T-helper 17 cell (primary cell): ENCODE measurements at places on chromosomes 11 and 22. TPM values are rescaled to one million over a fixed set of nuclear protein-coding genes. Genes with fewer than 3 reads are reported as not detected.

Gene SLC25A45
- total RNA-seq: 61.6 TPM

DNA sequence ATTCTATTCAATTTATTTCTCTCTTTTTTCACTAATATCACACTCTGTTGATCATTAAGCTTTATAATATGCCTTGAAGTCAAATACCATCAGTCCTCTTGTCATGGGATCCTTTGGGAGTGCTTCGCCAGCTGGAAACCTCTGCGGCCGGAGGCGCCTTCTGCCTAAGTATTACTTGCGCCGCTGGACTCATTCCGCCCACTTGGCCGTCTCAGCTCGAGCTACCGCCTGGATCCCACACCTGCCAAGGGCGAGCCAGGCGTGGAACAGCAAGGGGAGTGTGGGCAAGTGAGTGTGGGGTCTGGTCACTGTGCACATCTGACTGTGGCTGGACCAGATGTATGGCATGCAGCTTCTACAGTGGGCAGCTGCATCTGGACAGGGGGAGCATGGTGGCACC is 9.1 kb upstream of the MAP6 start:
- no peak for DNase-seq

DNA sequence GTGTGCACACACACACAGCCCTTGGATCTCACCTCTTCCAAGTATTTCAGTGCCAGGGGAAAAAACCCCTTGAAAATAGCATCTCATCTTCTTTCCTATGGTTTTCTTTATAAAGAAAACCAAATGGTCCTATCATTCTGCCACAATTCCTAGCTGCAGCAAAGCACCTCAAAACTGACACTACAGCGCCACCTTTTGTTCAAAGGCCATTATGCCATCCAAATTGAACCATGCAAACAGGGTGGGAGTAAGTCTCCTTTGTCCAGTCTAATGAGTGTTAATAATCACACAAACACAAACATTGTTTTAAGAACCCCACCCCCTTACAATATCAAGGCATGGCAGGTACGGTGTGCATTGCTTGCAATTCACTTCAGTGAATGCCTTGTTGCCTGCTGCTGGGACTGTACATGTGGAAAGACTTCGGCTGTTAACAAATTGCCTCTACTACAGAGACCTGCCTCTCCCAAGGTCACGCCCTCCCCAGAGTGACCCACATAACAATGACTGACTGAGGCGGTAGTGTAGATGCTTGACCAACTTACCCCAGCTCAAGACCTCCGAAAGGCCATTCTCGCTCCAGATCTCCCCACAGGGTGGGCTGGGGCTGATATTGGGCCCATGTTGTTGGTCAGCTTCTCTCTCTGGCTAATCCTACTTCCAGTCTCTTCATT is 31.7 kb downstream of the FAM181B start:
- DNase-seq: no peak

- no peak for DNase-seq
These were observed 79.7 kb upstream of the CSNK2A3 start for GRCh38 chr11:11432621-11433319.

- DNase-seq: no peak
These were observed 39.4 kb downstream of the MICAL2 start for GRCh38 chr11:12149672-12150225.

GRCh38 chr11:8871962-8872361 is 39.0 kb upstream of the AKIP1 start:
- no peak for DNase-seq

Gene CYTH4
- 89.5 TPM for total RNA-seq
